BJ (cell line): ENCODE measurements at places on chromosomes 16 and 17. TPM values are rescaled to one million over a fixed set of nuclear protein-coding genes. Genes with fewer than 3 reads are reported as not detected.

DNA sequence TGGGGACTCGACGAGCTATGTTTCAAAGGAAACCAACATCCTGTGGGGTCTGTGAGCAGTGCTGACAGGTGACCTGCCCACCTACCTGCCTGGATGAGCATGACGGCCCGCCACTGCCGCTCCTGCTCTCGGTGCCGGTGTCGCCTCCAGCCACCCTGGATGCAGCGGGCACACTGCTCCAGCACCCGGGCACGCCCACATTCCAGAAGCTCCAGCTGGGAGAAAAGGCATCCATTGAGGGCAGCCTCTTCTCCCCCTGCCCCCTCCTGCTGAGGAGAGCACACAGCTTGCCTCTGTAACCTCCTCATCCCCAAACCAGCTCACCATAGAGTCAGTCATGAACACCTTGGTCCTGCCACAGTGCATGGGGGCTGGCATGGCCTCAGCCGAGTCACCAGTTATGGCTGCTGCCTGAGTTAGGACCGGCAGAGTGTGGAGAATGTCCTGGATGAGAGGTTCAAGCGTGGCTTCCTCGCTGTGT, 14.3 kb downstream of the ZNHIT3 start:
- DNase-seq, result no peak

DNA sequence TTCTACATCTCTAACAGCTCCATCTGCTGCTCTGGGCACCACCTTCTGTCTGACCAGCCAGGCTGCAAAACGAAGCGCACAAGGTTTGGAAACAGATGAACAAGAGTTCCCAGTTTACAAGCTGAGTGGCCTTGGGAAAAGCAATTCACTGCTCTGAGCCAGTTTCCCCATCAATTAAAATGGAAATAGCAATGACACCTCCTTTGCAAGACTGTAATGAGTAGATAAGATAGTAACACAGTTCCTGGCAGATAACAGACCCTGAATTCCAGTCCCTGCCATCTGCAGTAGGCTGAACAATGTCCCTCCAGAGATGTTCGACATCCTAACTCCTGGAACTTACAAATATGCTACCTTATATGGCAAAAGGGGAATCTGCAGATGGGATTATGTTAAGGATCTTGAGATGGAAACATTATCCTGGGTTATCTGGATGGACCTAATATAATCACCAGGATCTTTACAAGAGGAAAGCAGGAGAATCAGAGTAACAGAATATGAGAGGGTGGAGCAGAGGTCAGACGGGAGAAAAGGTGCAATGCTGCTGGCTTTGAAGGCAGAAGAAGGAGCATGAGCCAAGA, 27.9 kb downstream of the CPPED1 start:
- no peak for DNase-seq

DNA sequence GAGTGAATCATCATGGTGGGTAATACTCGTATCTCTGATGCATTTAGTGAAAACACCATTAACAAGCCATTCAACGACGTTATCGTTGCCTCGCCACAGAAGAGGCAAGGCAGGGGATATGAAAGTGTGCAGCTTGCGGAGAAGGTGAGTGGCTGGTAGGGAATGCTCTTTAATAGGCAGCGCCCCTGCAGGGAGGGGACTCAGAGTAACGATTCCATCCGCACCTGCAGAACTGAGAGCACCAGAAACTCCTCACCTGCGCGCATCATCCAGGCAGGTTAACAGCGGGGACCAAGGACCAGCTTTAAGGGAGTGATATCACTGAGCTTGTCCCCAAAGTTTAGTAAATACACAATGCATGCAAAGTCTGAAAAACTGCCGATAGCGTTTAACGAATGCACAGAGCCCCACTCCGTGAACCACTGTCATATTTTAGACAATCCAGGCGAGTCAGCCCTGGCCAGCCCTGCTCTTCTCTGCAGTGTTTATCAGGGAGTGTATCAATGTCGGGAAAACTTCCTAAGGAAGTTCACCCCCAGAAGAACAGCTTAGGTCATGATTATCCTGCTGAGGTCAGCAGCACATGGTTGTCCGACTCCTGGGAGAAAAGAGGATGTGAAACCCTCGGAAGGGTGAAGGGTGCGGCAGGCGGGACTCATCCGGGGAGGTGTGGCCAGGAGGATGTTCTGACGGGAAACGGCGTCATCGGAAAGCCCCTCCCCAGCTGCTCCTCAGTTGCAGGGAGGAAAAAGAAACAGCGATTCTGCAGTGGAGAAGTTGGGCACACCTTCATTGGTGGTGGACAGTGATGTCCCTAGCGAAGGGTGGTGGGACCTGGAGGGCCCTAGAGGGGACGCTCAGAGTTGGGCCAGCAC, 68.5 kb upstream of the DNAH17 start:
- DNase-seq, result no peak

- no peak for DNase-seq
These were observed 269.5 kb downstream of the STX8 start for GRCh38 chr17:9306086-9306485.

- DNase-seq, result no peak
These were observed 129.9 kb downstream of the MGAT5B start for GRCh38 chr17:76997981-76998531.

GRCh38 chr17:30062372-30062771, 54.2 kb upstream of the NSRP1 start:
- DNase-seq, result no peak

DNA sequence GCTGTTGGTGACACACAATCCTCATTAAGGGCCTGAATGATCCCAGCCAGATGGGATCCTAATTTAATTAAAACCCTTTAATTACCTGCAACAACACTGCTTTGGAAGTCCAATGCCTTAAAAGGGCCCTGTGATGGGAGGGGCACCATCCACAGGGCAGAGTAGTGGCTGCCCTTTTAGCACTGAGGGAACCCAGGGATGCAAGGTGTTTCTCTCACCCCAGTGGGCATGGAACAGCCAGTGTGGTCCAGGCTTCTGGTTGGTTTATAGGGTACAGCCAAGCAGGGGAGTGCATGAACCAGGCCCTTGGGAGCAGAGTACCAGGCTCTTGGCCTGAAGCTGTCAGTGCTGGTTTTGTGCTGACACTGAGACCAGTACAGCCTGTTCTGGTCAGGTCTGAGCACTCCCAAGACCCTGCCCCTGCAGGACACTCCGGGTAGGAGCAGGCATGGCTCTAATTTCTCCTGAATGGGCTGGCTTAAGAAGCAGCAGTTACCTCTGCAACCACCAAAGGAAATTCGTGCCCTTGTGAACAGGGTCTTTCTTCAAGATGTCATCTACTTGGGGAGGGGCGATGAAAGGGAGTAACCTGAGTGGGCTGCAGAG, 9.9 kb downstream of the NXPH3 start:
- DNase-seq, result no peak

- no peak for DNase-seq
These were observed 1.6 kb downstream of the CMIP start for GRCh38 chr16:81445966-81446906.

GRCh38 chr16:4692460-4693295, 684 bp upstream of the NUDT16L1 start:
- no peak for DNase-seq

DNA sequence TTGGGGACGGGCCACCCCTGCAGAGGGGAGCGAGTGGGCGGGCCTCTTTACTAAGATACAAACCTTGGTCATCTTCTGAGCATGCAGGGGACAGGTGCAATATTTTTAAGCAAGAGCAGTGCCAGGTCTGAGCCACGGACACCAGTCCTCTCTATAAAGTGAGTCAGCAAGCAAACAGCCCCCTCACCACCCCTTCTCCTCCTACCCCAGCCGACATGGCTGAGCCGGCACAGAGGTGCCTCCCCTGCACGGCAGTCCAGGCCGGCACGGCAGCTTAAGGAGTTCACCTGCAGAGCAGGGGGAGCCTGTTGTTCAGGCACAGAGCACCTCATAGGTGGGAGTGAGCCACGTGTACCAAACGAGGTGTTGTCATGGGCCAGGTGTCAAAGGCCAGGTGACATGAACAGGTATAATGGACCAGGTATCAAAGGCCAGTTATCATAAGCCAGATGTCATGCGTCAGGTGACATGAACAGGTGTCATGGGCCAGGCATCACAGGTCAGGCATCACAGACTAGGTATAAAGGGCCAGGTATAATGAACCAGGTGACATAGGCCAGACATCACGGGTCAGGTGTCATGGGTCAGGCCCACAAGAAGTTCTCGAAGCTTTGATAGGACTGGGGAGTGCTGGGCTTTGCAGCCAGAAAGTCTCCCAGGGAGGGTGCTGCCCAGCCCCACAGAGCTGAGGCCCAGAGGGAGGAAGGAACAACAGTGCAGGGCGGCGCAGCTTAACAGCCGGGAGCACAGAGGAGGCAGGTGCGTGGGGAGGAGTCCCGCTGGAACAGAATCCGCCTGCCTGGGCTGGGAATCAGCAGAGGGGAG, 42.6 kb upstream of the ZNF469 start:
- DNase-seq, result no peak

DNA sequence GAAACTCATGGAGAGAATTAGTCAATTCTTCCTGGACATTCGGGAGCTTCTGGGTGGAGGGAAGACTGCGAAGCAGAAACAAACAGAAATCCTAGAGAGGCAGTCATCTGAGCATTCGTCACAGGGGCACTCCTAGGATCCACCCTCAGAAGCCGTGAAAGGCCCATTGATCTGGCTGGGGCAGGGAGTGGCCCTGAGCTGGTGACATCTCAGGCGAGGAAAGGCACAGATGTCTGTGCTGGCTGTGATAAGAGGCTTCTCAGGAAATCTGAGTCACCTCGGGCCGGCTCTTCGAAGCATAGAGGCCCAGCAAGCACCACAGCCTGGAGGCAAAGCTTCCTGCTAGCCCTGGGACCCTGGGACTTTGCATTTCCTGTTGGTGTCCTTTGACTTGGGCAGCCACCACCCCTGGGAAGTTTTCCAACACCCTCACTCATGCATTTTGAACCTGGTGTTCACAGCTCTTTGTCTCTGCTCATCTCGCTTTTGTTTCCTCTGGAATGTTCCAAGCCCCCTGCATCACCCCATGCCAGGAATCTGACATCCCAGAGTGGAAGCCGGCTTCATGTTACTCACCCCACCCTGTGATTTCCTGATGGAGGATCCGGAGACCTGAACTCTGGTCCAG, 23.3 kb upstream of the CDRT4 start:
- DNase-seq, result peak; percentile 40

- no peak for DNase-seq
These were observed 13.6 kb upstream of the CCL8 start for GRCh38 chr17:34305606-34306005.

DNA sequence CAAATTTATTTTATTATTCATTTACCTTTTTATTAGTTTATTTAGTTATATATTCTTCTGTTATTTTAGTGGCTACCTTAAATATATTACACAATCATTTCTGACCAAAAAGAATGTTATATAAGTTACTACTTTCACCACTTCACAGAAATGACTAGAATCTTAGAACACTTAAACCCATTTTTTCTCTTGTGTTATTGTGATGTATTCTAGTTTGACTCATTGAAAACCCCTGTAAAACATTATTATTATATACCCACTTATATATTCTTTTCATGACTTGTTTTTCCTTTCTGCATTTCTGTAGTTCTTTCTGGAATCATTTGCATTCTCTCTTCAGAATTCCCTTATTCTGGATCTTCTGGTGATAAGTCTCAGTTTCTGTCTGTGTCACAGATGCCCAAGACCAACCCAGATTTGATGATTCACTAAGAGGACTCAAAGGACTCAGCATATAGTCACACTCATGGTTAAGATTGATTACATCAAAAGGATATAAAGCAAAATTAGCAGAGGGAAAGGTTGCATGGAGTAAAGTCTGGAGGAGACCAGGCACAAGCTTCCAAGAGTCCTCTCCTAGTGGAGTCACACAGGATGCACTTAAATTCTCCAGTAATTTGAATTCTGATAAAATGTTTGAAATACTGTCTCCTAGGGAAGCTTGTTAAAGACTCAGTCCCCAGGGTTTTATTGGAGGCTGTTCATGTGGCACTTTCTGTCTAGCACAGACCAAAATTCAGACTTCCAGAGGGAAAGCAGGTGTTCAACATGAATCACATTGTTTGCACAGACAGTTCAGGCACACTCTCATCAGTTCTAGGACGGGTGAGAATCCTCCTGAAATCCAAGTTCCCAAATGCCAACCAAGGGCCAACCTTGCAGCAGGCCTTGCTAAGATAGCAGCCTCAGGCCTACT, 7.7 kb downstream of the GINS3 start:
- DNase-seq, result no peak

Gene ODAD4
- polyA plus RNA-seq, result 0.61 and 0.92 TPM in 2 replicates

Gene SOX15
- 0.34 and 0.49 TPM in 2 replicates for polyA plus RNA-seq

Gene PRSS21
- polyA plus RNA-seq, result 0.13 TPM in 1 of 2 replicates, not detected in the other

Gene KCNJ16
- not detected in 2 replicates for polyA plus RNA-seq

Gene KRTAP4-5
- not detected in 2 replicates for polyA plus RNA-seq
